ENCODE measurements at places on chromosomes 13 and 19.

GRCh38 chr19:10565028-10565566 lies 713 bp downstream of the KRI1 start:
- H3K4me1 ChIP-seq: peaks cover 14% of the 10 kb centered on the region
- H3K27me3 ChIP-seq: peaks cover 18% of the 10 kb centered on the region
- peak; percentile 41 for DNase-seq
- peak overlapping the region; percentile 94 for H3K4me3 ChIP-seq
- H3K27ac ChIP-seq: peak overlapping the region; percentile 87

GRCh38 chr19:48678201-48678600 lies 5.4 kb upstream of the NTN5 start:
- no peaks in the 10 kb centered on the region for H3K36me3 ChIP-seq
- H3K27ac ChIP-seq: no peak overlapping the region
- H3K27me3 ChIP-seq: no peaks in the 10 kb centered on the region
- H3K4me1 ChIP-seq: peaks cover 9% of the 10 kb centered on the region
- no peak overlapping the region for H3K4me3 ChIP-seq

DNA sequence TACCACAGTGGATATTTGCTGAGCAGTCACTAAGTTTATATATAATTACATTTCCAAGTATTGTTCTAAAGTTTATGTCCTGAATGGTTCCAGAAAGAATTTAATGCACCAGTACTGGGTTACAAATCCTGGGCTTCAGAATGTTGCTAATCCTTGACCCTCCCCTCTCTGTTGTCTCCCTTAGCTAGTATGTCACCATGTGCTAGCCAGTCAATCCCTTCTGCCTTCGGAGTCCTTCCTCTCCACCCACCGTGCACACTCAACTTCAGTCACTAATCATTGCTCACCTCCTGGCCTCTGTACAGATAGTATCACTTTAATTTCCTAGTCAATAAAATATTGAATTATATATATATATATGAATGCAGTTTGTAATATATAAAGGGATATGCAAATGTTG lies 7.5 kb downstream of the FAM124A start:
- H3K4me3 ChIP-seq: no peak overlapping the region
- H3K27me3 ChIP-seq: no peaks in the 10 kb centered on the region
- no peaks in the 10 kb centered on the region for H3K4me1 ChIP-seq
- peaks cover 7% of the 10 kb centered on the region for H3K36me3 ChIP-seq

DNA sequence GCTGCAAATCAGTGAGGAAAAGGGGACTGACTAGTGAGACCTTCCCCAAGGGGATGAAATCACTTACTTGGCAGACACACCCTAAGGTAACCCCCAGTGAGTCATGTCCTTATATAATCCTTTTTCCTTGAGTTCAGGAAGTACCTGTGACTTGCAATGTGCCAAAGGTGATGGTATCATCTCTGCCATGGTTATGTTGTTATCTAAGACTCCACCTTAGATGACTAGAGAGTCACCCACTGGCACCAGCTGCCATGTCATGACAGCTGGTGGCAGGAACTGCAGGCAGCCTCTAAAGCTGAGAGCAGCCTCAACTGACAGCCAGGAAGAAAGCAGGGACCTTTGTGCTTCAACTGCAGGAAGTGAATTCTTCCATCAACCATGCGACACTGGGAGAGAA lies 12.5 kb downstream of the PBX4 start:
- H3K4me1 ChIP-seq: peaks cover 3% of the 10 kb centered on the region
- H3K27me3 ChIP-seq: no peaks in the 10 kb centered on the region
- no peak overlapping the region for H3K27ac ChIP-seq
- DNase-seq: no peak
- H3K36me3 ChIP-seq: peaks cover 3% of the 10 kb centered on the region

DNA sequence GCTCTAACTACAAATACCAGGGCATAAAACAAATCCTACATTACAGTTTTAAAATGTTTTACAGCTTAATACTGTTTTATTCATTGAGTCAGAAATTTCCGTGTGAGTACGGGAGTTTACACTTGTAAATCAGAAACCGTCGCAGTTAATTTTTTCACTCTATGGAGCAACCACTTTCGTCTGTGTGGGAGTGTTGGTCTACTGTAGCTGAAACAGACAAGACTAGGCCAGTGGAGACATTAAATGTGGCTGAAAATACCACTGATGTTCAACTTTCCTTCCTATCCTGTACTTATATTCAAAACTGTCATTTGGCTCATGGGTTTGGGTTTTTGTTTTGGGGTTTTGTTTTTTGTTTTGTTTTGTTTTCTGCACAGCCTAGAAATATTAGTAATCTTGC lies 268.7 kb downstream of the DCT start:
- DNase-seq: no peak
- H3K36me3 ChIP-seq: no peaks in the 10 kb centered on the region
- H3K4me1 ChIP-seq: no peaks in the 10 kb centered on the region
- no peaks in the 10 kb centered on the region for H3K27me3 ChIP-seq

DNA sequence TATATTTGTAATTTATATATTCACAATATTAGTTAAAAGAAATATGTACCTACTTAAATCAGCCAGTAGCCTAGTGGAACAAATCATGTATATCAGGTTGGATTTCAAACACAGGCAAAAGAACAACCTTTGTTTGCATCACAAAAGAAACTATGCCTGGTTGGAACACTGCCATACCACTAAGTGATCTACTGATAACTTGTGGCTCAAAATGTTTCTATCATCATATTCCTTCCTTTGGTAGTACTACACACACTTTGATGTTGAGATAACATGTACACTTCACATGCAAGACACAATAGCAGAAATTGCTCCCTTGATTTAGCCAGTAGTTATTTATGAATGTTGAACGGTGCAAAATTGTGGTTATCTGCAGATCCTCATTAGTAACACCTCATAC lies 146.0 kb upstream of the GPC6 start:
- no peak for DNase-seq
- H3K36me3 ChIP-seq: no peaks in the 10 kb centered on the region
- no peak overlapping the region for H3K4me3 ChIP-seq
- no peaks in the 10 kb centered on the region for H3K4me1 ChIP-seq
- H3K27ac ChIP-seq: no peak overlapping the region

- no peak overlapping the region for H3K4me3 ChIP-seq
- no peaks in the 10 kb centered on the region for H3K4me1 ChIP-seq
- H3K27me3 ChIP-seq: no peaks in the 10 kb centered on the region
Observed at GRCh38 chr13:26112843-26113242, 61.0 kb upstream of the SHISA2 start.

Data from neuronal stem cell (in vitro differentiated cells).